CD4-positive, alpha-beta T cell (primary cell): ENCODE measurements at places on chromosomes 2 and 18.

DNA sequence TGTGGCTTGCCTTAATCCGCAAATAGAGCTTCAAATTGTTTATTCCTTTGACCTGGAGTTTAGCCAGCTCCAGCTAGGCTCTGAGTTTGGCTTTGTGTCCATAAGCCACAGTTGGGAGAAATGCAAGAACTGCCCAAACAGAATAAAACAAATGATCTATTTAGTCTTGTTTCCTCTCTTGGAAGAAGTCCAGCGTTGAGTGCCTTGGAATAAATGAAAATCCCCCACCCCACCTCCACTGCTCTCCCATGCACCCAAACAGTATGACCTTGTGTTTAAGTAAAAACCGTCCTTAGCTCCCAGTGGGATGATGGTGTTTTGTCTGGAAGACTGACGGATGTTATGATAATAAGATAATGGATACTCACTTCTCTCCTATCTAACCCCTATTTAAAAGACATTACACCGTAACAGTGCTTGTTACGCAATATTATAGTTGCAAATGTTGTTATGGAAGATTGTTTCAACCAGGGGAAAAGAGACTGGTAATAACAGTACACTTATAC is 3.2 kb upstream of the SERPINE2 start:
- DNase-seq: no peak

- no peak for DNase-seq
Observed at GRCh38 chr18:41311571-41312547, 643.2 kb upstream of the PIK3C3 start.

- no peak for DNase-seq
Observed at GRCh38 chr2:188957646-188958045, 16.5 kb upstream of the COL3A1 start.

GRCh38 chr2:235382601-235383000 is 111.2 kb upstream of the AGAP1 start:
- no peak for DNase-seq
